Urothelium cell line (cell line): ENCODE measurements at places on chromosomes 4 and X.
A peak's percentile ranks its signal among the peaks of the same experiment; 100 is the strongest.

DNA sequence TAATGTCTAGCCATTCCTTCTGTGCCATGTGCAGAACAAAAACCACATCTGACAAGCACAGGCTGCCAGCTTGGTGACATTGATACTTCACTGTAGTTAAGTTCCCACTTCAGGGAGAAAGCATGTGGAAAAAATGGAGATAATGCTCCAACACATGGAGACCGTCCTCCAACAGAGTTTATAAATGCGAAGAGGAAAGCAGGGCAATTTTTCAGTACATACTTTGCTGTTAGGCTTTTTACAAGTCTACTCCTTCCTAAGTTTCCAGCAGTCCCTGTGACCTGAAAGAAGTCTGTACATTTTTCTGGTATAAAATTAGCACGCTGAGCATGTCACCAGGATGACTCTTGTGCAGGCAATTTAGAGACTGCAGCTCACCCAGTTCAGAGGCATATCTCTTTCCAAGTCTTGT lies 766.9 kb upstream of the IGFBP7 start:
- DNase-seq: no peak

- DNase-seq: no peak
Observed at GRCh38 chrX:30822068-30822681, 66.9 kb downstream of the TAB3 start.

- peak; percentile 6 for DNase-seq
Observed at GRCh38 chr4:83961575-83961974, 425.7 kb downstream of the GPAT3 start.

- no peak for DNase-seq
Observed at GRCh38 chr4:174192943-174193342, 90.5 kb downstream of the FBXO8 start.

DNA sequence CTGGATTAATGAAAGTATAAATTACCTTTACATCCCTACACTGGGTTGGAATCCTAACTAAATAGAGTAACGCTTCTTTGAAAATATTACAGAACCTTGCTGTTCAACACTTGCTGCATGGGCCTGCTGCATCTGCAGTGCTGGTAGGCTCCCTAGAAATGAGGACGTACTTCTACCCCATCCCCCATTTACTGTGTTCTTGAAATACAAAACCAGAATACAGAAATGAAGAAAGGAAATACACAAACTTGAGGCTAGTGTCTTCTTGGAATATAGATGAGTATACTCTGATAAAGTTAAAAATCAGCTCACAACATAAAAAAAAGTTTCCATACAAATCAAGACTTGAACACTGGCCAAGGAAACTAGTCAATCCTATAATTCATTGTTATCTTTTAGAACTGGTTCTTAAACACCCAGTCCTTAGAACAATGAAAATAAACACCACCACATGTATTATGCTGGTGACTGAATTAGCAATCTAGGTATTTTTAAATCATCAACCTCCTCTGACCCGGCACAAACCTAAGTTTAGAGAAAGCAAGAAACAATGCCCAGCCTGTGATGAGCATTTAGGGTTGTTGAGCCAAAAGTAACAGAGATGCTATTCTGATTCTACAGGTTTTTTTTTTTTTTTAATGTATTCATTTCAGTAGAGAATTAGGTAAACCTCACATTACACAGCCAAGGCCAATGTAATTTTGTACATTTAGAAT lies 49.7 kb downstream of the ATP8A1 start:
- DNase-seq: no peak

DNA sequence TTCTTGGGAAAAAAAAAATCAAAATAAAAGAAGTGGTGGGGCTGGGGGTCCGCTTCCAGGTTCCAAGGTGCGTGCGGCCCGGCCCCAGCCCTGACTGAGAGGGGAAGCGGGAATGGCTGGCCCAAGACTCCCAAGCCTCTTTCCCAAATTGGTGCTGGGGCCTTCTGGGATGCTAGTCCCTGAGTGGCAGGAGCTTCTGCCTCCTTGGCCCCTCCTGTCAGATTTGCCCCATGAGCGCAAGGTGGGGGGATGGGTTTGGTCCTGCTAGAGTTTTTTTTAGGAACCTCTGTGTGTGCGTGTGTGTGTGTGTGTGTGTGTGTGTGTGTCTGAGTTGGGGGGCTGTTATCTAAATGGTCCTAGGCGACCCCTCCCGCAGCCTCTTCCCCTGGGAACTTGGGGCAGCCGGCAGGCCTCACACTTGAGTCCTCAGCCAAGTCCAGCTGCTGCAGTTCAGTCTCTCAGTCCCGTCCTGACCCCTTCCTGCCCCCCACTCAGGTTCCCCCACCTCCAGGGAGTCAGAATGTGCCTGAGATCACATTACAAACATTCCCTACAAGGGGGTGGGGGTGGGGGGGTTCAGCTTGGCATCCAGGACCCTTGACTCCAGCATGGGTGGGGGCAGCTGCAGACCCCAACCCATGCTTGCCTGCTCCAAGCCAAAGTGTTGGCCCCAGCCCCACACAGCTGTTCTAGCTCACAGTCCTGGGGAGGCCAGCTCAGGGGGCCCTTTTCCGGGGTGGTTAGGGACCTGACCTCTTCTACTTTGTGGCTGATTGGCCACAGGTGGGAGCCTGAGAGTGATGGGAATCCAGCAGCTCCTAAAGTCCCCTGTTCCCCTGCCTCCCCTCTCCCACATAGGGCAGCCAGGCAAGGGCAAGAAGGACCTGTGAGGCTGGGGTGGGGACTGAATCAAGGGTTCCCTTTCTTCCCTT lies 4.0 kb downstream of the EFNB1 start:
- no peak for DNase-seq

GRCh38 chrX:40174001-40174853 lies 76.5 kb upstream of the BCOR start:
- DNase-seq: no peak

- DNase-seq: no peak
Observed at GRCh38 chr4:6941796-6942195, 32.2 kb downstream of the TBC1D14 start.

DNA sequence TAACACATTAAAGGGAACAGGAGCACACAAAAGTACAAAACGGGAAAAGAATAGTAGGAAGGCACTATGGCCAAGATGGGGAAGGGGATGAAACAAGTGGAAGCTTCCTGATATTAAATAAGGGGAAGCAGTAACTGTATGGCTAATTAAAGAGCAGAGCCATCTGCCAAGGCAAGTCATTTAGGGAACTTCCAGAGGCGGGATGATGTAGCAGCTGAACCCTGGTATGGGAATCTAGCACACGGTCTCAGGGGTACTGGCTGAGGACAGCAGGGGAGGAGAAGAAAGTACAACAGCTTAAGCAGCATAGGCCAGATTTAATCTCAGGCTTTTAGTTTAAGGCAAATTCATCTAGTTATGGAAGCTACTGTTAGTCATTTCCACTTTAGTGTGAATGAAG lies 59.1 kb downstream of the IGFBP7 start:
- no peak for DNase-seq

DNA sequence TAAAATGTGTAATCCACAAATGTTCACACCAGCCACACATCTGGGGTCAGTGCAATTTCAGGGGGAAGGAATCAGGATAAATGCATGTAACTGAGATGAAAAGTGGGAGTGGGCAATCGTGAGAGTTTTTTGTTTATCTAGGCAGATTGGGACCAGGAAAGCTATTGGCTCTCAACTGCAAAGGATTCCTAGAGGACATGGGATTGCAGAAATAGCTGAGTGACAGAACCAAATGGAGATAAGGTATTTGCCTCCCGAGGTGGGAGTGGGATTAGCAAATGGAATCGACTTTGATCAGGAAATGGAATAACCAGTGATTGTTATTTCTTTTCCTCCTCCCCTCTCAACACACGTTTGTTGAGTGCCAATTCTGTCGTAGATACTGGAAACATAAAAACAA lies 38.9 kb upstream of the GJB1 start:
- no peak for DNase-seq

- peak; percentile 34 for DNase-seq
Observed at GRCh38 chrX:41180194-41180908, 95.1 kb downstream of the USP9X start.

DNA sequence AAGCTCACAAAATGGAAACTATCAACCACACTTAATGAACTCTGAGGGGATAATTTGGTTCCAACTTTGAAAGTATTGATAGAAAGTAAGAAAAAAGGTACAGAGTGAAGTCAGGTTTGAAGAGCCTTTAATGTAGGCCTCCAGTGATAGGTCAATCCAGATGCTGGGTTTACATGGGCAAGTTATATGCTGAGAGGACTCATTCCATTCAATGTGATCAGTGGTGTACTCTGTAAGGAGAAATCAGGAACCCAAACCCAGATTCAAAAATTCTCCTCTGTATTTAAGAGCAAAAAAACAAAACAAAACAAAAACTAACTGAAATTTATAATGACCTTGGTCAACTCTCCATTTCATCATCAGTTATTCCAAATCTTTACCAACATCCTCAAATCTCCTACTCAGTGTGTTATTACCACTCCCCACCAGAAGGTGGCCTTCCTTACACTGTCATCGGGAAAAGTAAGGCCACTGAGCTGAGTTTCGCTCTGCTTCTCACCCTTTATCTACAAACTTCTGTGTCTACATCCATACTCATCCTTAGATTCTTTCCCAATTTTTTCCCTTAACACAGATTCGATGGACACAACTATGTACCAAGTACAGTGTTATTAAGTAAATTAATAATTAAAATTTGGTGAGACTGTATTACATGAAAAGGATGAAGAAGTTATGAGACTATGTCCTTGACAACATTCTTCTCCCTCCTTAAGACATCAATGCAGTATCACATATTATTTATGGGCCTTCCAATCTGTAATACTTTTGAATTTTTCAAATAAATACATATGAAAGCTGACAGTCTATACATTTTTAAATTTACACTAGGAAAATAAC lies 88.3 kb downstream of the ZAR1 start:
- DNase-seq: peak; percentile 64

GRCh38 chrX:104565791-104566680 lies at the start of gene IL1RAPL2:
IL1RAPL2 (plus strand) TSS chrX:104566199.
- DNase-seq: peak; percentile 41

GRCh38 chr4:13546142-13546940 lies 2.0 kb upstream of the NKX3-2 start:
- no peak for DNase-seq

- DNase-seq: no peak
Observed at GRCh38 chrX:13099121-13099520, 54.7 kb upstream of the FAM9C start.

DNA sequence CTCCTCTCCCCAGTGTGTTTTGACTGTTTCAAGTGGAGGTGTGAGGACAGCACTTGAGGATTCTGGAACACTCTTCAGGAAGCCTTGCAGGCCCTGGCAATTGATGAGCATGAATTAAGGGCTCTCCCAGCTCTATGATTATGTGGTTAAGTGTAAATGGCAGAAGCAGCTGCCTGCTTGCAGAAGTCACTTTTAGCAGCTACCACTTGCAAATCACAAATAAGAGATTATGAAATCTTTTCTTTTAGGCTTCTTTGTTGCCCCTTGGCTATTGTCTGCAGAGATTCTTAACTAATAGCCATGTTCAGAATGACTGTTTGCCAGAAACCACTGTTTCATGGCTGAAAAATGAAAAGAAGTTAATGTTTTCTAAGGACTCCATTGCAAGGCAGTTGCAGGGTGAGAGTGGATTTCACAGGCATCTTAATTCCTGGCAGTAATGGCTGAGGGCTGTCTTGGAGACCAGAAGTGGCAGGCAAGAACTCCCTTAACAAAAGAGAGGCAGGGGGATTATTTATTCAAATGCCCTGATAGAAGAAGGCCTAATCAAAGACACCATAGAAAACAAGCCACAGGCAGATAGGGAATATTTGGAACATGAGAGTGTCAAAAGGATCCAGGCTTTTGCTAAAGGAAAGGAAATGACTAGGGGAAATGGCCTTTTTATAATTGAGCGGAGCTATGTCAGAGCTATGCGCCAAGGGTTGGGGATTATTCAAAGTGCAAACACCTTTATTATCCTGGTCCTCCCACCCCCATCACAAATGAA lies 8.3 kb upstream of the HOPX start:
- no peak for DNase-seq

DNA sequence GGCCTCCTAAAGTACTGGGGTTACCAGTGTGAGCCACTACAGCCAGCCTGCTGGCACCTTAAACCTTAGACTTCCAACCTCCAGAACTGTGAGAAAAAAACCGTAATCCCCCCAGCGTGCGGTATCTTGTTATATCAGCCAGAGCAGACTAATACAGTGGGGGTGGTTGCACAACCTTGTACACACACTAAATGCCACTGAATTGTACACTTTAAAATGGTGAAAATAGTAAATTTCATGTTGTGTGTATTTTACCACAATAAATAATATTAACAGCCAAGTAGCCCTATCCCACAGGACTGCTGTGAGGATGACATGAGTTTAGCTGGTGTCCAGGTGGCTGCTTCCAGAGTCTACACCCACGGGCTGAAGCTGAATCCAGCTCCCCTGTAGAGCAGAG lies 38.8 kb downstream of the ZBTB49 start:
- DNase-seq: no peak

DNA sequence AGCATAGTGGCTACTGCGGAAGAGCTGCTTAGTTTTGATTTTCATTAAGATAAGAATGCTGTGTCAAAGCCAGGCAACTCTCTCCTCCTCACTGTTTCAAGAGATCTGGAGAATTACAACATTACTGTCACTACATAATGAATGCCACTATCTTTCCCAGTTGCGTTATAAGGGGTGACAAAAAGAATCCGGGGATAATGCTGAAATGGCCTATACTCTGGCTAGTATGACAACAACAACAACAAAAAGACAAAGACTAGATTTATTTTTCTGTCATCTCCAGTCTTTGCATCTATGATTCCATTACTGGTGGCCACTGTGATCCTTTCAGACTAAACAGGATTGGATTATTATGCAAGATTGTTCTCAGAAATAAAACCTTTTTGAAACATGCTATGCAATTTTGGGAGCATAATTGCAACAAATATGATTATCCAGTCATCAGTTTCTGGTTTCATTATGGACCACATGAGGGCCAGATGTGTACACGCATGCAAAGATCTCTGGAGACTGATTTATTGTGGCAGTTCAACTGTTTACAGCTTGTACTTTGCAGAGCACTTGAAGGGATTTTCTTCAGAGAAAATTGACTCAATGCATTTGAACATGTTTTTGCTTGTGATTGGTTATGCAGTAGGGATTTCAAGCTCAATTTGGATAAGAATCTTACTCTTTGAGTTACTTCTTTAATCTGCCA lies 31.1 kb upstream of the SPANXB1 start:
- DNase-seq: no peak

- no peak for DNase-seq
Observed at GRCh38 chrX:31580227-31580626, 508.4 kb upstream of the FTHL17 start.

DNA sequence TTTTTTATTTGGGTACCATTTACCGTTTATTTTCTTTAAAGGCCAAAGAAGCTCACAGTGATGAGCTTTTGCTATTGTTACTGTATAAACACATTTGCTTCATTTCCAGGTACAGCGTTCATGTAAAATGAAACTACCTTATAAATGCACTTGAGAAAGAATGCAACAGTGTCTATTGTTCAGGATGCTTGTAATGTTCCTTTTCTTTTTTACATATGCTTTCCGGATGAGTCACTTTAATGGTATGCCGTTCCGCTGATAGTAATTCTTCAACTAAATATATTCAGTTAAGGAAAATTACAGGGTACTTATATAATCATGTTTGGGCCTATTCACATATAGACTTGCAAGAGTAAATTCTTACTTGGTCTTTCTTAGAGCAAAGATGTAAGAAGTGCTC lies 354.9 kb downstream of the RPA4 start:
- DNase-seq: peak; percentile 14
